Heart right ventricle (tissue), 16 donors: ENCODE measurements at places on chromosomes 1 and 21. TPM values are rescaled to one million over a fixed set of nuclear protein-coding genes. Genes with fewer than 3 reads are reported as not detected.

- H3K27me3 ChIP-seq, result no peaks in the 10 kb centered on the region
- H3K36me3 ChIP-seq, result no peaks in the 10 kb centered on the region
- no peaks in the 10 kb centered on the region for H3K4me1 ChIP-seq
- H3K27ac ChIP-seq, result no peak overlapping the region
- DNase-seq, result no peak
Measured at GRCh38 chr1:213423041-213423440, 372.0 kb downstream of the RPS6KC1 start.

GRCh38 chr1:202074985-202075384 lies 47.7 kb upstream of the GPR37L1 start:
- no peaks in the 10 kb centered on the region for H3K4me1 ChIP-seq
- no peaks in the 10 kb centered on the region for H3K36me3 ChIP-seq
- no peaks in the 10 kb centered on the region for H3K27me3 ChIP-seq
- H3K4me3 ChIP-seq, result no peak overlapping the region
- H3K27ac ChIP-seq, result no peak overlapping the region

- peaks cover 17% of the 10 kb centered on the region for H3K36me3 ChIP-seq
- DNase-seq, result no peak
- no peak overlapping the region for H3K4me3 ChIP-seq
- H3K27ac ChIP-seq, result peak overlapping the region; percentile 84
- H3K4me1 ChIP-seq, result peaks cover 18% of the 10 kb centered on the region
Measured at GRCh38 chr1:46205791-46206190, 2.7 kb downstream of the LURAP1 start.

DNA sequence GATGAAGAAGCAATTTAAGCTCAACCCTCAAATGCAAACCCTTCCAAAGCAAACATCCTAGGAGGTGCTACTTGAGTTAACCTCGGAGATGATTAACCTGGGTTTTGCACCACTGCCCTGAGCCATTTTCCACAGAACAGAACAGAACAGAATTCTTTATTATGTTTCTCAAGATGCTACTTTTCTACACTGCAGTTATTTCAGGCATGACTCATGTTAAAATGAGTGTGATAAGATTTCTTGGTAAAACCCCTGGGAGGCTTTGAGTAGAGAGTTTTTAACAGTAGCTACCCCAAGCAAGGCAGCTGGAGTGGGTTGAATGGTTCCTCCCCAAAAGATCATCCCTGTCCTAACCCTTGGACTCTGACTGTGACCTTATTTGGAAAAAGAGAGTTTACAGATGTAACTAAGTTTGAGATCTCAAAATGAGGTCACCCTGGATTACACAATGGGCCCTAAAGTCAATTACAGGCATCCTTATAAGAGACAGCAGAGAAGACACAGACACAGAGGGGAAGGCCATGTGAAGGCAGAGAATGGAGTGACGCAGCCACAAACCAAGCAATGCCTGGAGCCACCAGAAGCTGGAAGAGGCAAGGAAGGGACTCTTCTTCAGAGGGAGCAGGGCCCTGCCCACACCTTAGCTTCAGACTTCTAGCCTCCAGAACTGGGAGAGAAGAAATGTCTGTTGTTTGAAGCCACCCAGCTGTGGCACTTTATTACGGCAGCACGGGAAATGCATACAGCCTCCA lies 153.4 kb downstream of the ETS2 start:
- H3K4me3 ChIP-seq, result no peak overlapping the region
- H3K4me1 ChIP-seq, result peaks cover 12% of the 10 kb centered on the region
- H3K27me3 ChIP-seq, result no peaks in the 10 kb centered on the region
- DNase-seq, result peak; percentile 47
- H3K27ac ChIP-seq, result peak overlapping the region; percentile 73

DNA sequence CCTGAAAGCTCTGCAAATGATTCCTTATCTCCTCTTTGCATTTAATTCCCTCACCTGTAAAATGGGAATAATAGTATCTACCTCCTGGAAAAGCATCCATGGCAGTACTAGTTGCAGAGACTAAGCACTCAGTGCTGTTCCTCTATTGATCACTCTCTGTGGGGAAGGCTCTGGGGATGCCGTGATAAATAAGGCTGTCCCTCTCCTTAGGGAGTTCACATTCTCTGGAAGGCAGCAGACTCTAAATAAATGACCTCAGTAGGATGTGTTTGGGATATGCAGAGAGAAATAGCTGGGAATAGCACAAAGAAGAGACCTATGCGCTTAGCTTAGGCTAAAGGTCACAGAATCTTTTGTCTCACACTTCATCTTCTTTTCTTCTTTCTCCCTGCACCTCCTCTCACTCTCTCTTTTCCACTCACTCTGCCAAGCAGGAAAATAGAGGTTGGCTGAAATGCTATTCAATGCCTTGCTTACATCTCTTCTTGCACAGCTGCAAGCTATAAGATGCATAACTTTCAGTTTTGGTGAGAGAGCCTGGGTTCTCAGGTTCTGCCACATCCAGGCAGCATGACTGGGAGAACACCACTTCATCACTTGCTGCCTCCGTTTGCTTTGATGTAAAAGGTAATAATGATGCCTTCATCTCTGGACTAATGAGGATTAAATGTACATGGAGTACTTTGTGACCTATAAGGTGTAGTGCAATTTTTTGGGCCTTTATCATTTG lies 101.5 kb downstream of the LMX1A start:
- DNase-seq, result no peak
- no peaks in the 10 kb centered on the region for H3K4me1 ChIP-seq
- no peak overlapping the region for H3K27ac ChIP-seq
- H3K36me3 ChIP-seq, result no peaks in the 10 kb centered on the region
- H3K27me3 ChIP-seq, result peaks cover 9% of the 10 kb centered on the region

DNA sequence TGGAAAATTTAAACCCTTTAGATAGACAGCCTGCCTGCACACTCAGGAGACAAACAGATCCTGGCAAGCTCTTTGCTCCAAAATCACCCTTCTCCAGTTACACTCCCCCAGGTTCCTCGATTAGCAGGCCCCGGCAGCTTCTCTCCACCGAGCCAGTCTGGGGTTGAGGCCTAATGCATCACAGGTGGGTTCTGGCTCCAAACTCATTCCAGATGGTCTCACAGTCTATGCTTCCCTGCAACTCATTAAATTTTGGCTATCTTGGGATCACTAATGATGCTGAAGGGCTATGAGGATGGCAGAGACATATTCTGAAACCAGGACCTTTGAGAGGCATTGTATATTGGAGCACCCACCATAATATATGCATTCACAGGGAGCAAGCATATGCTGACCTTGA lies 559.8 kb upstream of the USP24 start:
- H3K4me1 ChIP-seq, result no peaks in the 10 kb centered on the region
- no peak for DNase-seq
- no peaks in the 10 kb centered on the region for H3K27me3 ChIP-seq
- H3K36me3 ChIP-seq, result no peaks in the 10 kb centered on the region

Gene CFAP45
- 0.47 TPM for total RNA-seq

DNA sequence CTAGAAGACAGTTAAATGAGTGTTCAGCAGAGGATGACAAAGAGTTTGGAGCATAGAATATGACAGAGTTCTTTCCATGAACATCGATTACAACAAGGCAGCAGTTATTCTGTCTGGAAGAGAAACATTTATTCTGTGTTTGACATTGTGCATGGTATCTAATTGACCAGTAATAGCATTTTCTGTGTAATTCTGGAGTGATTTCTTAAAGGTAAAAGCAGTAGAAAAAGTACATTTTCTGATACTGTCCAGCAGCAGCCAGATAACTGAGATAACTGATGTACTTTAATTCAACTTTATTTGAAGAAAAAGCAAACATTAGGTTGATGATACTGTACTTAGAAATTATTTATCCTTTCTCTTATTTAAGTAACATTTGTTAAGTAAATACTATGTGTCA lies 497.1 kb downstream of the AGBL4 start:
- H3K4me1 ChIP-seq, result no peaks in the 10 kb centered on the region
- DNase-seq, result no peak
- H3K36me3 ChIP-seq, result no peaks in the 10 kb centered on the region
- no peak overlapping the region for H3K4me3 ChIP-seq
- H3K27ac ChIP-seq, result no peak overlapping the region
- no peaks in the 10 kb centered on the region for H3K27me3 ChIP-seq

DNA sequence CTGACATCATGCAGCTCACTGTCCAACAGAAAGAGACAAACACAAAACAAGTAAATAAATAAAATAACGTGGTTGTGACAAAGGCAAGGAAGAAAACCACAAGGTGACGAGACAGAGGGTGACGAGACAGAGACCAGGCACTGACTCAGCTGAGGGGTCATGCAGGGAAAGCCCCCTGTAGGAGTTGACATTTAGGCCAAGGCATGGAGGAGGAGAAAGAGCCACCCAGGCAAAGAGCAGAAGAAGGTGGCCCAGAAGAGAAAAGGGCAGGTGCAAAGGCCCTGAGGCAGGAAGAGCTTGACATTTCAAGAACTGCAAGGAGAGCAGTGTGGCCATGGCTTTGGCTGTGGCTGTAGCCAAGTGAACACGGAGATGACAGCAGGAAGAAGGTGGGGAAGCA lies 65.1 kb upstream of the ID3 start:
- no peak overlapping the region for H3K4me3 ChIP-seq
- peaks cover 19% of the 10 kb centered on the region for H3K27me3 ChIP-seq
- no peaks in the 10 kb centered on the region for H3K4me1 ChIP-seq
- H3K36me3 ChIP-seq, result no peaks in the 10 kb centered on the region

Gene APCS
- not detected for total RNA-seq

DNA sequence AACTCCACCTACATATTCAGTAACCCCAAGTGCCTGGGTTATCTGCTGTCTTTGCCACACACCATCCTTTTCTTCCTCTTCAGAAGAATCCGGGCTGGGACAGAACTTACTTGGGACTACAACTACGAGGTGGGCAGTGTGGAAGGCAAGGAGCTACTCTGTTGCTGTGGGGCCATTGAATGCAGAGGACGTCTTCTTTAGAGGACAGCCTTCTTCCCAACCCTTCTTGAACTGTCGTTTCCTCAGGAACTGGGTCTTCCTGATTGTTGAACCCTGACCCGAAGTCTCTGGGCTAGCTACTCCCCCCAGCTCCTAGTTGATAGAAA lies 10.5 kb downstream of the CERS2 start:
- no peaks in the 10 kb centered on the region for H3K27me3 ChIP-seq
- no peak for DNase-seq
- H3K36me3 ChIP-seq, result peaks cover 70% of the 10 kb centered on the region
- peak overlapping the region; percentile 21 for H3K27ac ChIP-seq
- H3K4me3 ChIP-seq, result no peak overlapping the region

- no peak overlapping the region for H3K4me3 ChIP-seq
- no peak overlapping the region for H3K27ac ChIP-seq
- DNase-seq, result no peak
- no peaks in the 10 kb centered on the region for H3K4me1 ChIP-seq
- no peaks in the 10 kb centered on the region for H3K36me3 ChIP-seq
Measured at GRCh38 chr1:118396279-118396678, 211.3 kb upstream of the SPAG17 start.

Gene RAB4A
- total RNA-seq, result 120 TPM

Gene GBP3
- total RNA-seq, result 4.4 TPM

GRCh38 chr1:48735796-48736195 lies 40.9 kb downstream of the BEND5 start:
- DNase-seq, result no peak
- peaks cover 74% of the 10 kb centered on the region for H3K36me3 ChIP-seq
- H3K27me3 ChIP-seq, result no peaks in the 10 kb centered on the region
- H3K27ac ChIP-seq, result no peak overlapping the region
- no peak overlapping the region for H3K4me3 ChIP-seq

GRCh38 chr1:44842862-44843655 lies at the start of gene PTCH2:
Gene PTCH2 (minus strand): TSS chr1:44843253. CDS start chr1:44842932, 321 bp downstream.
- H3K4me1 ChIP-seq, result peaks cover 20% of the 10 kb centered on the region
- peak; percentile 71 for DNase-seq
- peak within 1 kb of the TSS; percentile 27 for H3K27ac ChIP-seq
- peaks cover 19% of the 10 kb centered on the region for H3K27me3 ChIP-seq
- H3K36me3 ChIP-seq, result no peaks in the 10 kb centered on the region

GRCh38 chr1:214471458-214471857 lies 79.9 kb downstream of the PTPN14 start:
- H3K4me1 ChIP-seq, result peaks cover 39% of the 10 kb centered on the region
- no peak overlapping the region for H3K27ac ChIP-seq
- H3K4me3 ChIP-seq, result no peak overlapping the region
- no peaks in the 10 kb centered on the region for H3K27me3 ChIP-seq
- no peaks in the 10 kb centered on the region for H3K36me3 ChIP-seq
- no peak for DNase-seq

Gene EIF3I
- total RNA-seq, result 100 TPM

- no peak overlapping the region for H3K4me3 ChIP-seq
- no peaks in the 10 kb centered on the region for H3K36me3 ChIP-seq
- peaks cover 17% of the 10 kb centered on the region for H3K27me3 ChIP-seq
- no peak overlapping the region for H3K27ac ChIP-seq
Measured at GRCh38 chr1:34186741-34187494, 10.2 kb downstream of the C1orf94 start.

Gene FGR
- 2.0 TPM for total RNA-seq

DNA sequence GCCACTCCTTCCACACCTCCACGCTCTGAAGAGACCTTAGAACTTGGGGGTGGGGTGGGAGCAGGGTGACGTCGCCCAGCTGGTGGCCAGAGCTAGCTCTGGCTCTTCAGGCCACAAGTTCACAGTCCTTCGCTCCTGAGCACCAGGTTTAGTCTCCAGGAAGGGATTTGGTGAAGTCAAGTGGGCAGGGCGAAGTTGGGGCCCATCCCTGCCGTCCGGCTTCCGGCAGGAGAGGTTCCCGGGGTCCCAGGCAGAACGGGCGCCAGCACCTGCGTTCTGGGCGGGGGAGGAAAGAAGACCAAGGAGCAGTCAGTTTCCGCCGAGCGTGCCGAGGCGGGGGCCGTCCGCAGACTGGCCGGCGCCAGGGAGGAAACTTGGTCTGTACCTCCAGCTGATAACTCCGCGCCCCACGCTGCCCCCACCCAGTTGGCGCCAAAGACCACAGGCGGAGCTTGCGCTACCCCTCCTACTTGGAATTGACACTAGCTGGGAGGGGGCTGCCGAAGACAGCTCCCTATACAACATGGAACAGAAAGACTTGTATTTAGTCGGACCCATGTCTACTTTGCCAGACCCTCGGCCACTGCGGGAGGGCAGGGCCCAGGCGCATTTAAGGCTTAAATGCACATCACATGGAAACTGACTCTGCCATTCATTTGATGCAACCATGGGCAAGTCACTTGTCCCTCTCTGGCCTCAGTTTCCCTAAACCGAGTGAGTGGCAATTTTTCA lies 995 bp downstream of the ID3 start:
- peak; percentile 76 for DNase-seq
- H3K4me3 ChIP-seq, result peak overlapping the region; percentile 83
- peaks cover 67% of the 10 kb centered on the region for H3K4me1 ChIP-seq
- H3K36me3 ChIP-seq, result peaks cover 6% of the 10 kb centered on the region
- no peaks in the 10 kb centered on the region for H3K27me3 ChIP-seq
- peak overlapping the region; percentile 98 for H3K27ac ChIP-seq

- no peaks in the 10 kb centered on the region for H3K36me3 ChIP-seq
- H3K27me3 ChIP-seq, result no peaks in the 10 kb centered on the region
- H3K4me3 ChIP-seq, result no peak overlapping the region
- H3K27ac ChIP-seq, result no peak overlapping the region
- DNase-seq, result no peak
Measured at GRCh38 chr1:230743899-230744298, 3.3 kb upstream of the CAPN9 start.

- DNase-seq, result no peak
- no peaks in the 10 kb centered on the region for H3K4me1 ChIP-seq
- no peak overlapping the region for H3K27ac ChIP-seq
Measured at GRCh38 chr1:200693327-200693726, 23.6 kb upstream of the DDX59 start.

GRCh38 chr1:55781944-55782482 lies 566.8 kb upstream of the USP24 start:
- no peak overlapping the region for H3K4me3 ChIP-seq
- no peak overlapping the region for H3K27ac ChIP-seq
- no peak for DNase-seq
- H3K36me3 ChIP-seq, result no peaks in the 10 kb centered on the region
- no peaks in the 10 kb centered on the region for H3K27me3 ChIP-seq
